ENCODE measurements at places on chromosomes 5 and 9. TPM values are rescaled to one million over a fixed set of nuclear protein-coding genes. Genes with fewer than 3 reads are reported as not detected.

Gene KLF4
- 0.11 TPM for polyA plus RNA-seq

Gene CNTNAP3B
- not detected for polyA plus RNA-seq

Gene PCDHB13
- polyA plus RNA-seq = not detected

Gene NR4A3
- 0.43 TPM for polyA plus RNA-seq

Gene LCN9
- polyA plus RNA-seq = not detected

Gene GCNT4
- polyA plus RNA-seq = 7.6 TPM

Gene KIAA1958
- 1.3 TPM for polyA plus RNA-seq

Gene FAM78A
- 16.6 TPM for polyA plus RNA-seq

Gene ZFR
- 74.2 TPM for polyA plus RNA-seq

Gene PCDHGA3
- not detected for polyA plus RNA-seq

Gene OCLN
- polyA plus RNA-seq = 0.08 TPM

Gene MCTP1
- polyA plus RNA-seq = 0.32 TPM

Gene PCDHGA2
- not detected for polyA plus RNA-seq

Gene SV2C
- polyA plus RNA-seq = not detected

Gene SPATA31D3
- polyA plus RNA-seq = not detected

Gene ARL10
- 2.0 TPM for polyA plus RNA-seq

Gene SOWAHA
- not detected for polyA plus RNA-seq

Gene PCDHGA8
- not detected for polyA plus RNA-seq

Gene MEIKIN
- not detected for polyA plus RNA-seq

Gene CARTPT
- not detected for polyA plus RNA-seq

Gene TRIP13
- polyA plus RNA-seq = 1.1 TPM

Data from CD4-positive, CD25-positive, alpha-beta regulatory T cell (primary cell).